ENCODE measurements at places on chromosomes 1 and 21.

DNA sequence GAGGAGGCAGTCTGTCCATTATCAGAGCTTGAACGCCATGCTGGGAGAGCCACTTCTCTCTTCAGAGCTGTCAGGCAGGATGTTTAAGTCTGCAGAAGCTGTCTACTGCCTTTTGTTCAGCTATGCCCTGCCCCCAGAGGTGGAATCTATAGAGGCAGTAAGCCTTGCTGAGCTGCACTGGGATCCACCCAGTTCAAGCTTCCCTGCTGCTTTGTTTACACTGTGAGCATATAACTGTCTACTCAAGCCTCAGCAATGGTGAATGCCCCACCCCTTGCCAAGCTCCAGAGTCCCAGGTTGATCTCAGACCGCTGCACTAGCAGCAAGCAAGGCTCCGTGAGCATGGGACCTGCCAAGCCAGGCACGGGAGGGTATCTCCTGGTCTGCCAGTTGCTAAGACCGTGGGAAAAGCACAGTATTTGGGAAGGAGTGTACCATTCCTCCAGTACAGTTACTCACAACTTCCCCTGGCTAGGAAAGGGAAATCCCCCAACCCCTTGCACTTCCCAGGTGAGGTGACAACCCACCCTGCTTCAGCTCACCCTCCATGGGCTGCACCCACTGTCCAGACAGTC is 32.5 kb downstream of the RGS13 start:
- DNase-seq, result peak; percentile 21

- DNase-seq, result no peak
Measured at GRCh38 chr1:60886793-60887331, 195.5 kb upstream of the NFIA start.

- no peak for DNase-seq
Measured at GRCh38 chr1:37157634-37158033, 123.3 kb upstream of the GRIK3 start.

DNA sequence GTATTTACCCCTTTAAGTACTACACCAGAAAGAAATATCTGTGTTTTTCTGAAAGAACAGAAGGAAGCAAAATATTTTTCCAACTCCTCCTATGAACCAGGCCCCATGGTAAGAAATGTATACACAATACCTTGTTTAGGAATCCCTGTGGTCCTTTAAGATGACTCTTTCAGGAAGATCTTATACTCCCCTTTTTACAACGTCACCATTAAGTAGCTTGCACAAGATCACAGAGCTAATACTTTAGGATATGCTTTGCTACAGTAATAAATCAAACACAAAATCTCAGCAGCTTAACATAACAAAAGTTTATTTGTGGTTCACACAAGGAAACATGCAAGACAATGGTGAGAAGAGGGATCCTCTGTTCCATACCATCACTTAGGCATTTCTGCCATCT is 8.8 kb upstream of the LAMB3 start:
- DNase-seq, result no peak

- peak; percentile 25 for DNase-seq
Measured at GRCh38 chr1:233518344-233518743, 95.6 kb upstream of the KCNK1 start.

- DNase-seq, result no peak
Measured at GRCh38 chr1:14366091-14367018, 232.1 kb upstream of the KAZN start.

DNA sequence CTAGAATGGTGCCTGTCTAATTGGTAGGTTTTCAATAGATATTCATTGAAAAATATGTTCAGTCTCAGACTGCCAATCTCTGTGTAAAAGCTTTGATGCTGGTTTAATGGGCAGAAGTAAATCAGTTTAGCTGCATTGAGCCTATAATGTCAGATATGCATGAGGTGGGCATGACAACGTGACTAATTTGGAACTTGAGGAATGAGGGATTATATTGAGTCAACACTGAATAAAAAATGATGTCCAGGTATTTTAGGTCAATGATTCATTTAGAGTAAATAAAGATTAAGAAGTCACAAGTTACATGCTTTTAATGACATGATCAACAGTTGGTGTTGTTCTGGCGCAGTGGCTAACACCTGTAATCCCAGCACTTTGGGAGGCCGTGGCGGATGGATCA is 3.0 kb downstream of the WDR3 start:
- DNase-seq, result no peak

GRCh38 chr1:63723602-63724001 is 50.2 kb upstream of the ROR1 start:
- DNase-seq, result peak; percentile 20

- peak; percentile 96 for DNase-seq
Measured at GRCh38 chr21:42047821-42048613, 23.1 kb upstream of the UMODL1 start.

DNA sequence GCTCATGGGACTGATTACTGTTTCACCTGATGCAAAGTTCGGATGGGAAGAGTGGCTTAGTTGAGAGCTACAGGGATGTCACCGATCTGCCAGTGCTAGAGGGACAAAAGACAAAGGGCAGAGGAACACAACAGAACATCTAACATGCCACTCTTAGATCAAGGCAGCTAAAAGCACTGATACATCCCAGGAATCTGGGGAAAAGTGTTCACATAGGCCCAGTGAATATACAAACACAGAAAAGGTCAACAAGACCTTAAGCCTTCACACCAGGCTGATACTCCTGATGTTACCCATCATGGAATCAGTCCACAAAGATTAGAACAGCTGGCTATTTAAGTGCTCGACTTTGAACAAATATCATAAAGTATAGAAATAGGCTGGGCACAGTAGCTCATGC is 163.2 kb downstream of the EIF4G3 start:
- DNase-seq, result no peak

DNA sequence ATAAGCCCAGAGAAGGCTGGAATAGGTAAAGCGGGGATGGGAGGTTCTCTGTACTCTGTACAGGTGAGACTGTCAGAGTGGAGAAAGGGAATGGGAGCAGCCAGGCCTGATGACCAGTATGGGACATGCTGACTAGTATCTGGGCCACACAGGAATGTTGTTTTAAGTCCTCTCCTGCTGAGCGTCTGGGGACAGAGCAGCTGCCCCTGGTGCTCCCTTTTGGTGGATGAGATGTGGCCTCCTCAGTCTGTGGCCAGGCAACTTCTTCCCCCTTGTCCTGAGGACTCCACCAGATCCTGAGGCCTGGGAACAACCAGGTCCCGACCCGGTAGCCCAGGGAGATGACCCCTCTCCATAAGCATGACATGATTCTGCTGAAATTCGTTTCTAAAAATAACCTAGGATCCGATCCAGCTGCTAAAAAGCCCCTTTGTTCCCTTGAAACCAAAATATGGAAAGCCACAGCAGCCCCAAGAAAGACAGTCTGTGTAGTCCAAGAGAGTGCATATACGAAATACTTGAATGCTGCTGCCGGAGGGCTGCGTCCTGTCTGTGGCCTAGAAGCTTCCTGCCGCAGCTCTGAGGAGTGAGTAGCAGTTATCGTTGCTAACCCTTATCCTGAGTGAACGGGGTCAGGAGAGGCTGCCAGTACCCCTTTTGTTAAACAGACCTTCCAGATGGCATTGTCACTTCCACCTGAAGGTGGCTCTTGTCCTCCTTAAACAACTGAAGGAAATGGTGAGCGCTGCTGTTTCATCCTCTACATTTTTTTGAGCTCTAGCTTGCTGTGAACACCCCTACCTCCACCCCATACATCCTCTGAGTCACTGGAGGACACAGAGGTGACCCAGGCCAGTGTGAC is 47.1 kb downstream of the ATP2B4 start:
- DNase-seq, result peak; percentile 92

DNA sequence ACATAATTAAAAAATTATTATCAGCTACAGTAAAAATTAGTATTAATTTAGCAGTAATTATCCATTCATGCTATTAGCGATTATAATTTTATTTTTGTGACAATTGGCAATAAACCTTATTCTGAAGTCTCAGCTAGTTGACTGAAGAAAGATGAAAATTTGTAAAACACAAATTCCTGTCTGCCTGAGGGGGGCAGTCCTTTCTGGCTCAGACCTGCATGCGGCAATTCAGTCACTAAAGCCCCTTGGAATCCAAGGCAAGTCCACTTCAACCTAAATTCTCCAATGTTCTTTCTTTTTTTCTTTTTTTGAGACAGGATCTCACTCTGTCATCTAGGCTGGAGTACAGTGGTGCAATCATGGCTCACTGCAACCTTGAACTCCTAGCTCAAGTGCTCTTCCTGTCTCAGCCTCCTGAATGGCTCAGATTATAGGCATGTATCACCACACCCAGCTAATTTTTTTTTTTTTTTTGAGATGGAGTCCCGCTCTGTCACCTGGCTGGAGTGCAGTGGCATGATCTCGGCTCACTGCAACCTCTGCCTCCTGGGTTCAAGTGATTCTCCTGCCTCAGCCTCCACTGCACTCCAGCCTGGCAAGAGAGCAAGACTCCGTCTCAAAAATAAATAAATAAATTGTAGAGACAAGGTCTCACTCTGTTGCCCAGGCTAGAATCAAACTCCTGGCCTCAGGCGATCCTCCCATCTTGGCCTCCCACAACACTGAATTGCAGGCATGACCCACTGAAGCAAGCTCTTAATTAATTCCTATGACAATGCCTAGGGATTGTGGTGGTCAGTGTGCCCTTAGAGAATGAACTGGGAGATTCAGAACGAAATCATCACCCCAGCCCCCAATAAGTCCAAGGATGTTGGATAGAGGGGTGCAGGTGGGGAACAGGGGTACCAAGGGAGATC is 24.2 kb upstream of the ITPKB start:
- DNase-seq, result no peak

- peak; percentile 13 for DNase-seq
Measured at GRCh38 chr1:241357366-241358340, 648 bp upstream of the RGS7 start.

DNA sequence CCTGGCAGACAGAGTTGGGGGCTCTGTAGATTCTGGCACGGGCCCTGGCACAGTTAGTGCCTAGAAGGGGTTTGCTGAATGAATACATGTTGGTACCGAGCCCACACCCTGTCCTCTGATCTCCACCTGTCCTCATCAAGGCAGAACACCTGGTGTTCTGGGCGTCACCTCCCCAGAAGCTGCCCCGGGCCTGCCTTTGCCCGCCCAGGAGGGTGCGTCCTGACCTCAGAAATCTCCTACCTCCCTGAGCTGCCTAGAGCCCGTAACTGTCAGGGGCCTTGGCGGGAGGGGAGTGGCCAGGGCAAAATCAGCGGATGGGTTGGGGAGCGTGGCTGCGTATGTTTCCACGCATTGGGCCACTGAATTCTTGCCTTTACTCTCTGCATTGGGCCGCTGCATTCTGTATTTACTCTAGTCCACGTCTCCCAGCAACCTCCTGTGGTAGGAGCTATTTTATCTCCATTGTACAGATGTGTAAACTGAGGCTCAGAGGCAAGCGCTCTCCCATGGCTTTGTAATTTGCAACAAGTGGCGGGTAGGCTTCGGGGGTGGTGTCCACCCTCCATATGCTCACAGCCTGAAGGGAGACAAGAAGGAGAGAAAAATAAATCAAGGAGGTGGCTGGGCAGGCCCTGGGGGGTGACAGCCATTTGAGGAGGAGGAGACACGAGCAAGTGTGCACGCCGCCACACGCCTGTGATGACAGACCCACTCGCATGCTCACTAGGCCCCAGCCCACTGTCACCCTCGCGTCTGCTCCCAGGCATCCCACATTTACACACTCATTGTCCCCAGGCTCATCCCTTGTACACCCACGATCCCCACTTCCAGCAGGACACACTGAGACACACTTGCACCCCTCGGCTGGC is 95.7 kb upstream of the WNT4 start:
- DNase-seq, result no peak

DNA sequence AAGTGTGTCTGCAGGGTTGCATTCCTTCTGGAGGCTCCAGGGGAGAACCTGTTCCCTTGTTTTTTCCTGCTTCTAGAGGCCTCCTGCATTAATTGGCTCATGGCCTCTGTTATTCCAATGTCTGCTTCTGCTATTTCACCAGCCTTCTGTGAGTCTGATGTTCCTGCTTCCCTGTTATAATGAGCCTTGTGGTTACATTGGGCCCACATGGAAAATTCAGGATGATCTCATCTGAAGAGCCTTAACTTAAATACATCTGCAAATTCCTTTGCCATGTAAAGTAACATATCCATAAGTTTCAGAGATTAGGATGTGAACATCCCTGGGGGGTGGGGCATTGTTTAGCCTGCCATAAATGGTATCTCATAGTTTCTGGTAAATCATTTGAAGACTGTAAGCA is 181.1 kb downstream of the RWDD3 start:
- DNase-seq, result no peak

- peak; percentile 98 for DNase-seq
Measured at GRCh38 chr1:2290595-2291510, 62.7 kb downstream of the SKI start.

- peak; percentile 34 for DNase-seq
Measured at GRCh38 chr1:207861442-207862177, 49.3 kb downstream of the CD34 start.

DNA sequence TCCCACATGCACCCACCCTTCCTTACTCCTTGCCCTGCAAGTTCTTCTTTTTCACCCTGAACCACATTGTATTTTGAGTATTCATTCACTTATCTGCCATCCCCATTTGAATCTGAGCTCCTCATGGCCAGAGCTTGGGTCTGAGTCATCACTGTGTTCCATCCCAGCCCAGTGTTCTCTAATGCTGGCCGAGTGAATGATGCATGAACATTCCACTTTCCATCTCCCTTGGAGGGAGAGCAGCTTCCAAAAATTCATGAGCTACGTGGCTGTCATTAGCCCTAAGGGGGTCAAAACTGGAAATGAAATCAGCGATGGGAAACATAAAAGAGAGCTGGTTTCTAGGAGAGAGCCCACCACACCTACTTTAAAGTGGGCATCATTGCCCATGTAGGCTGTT is 187.0 kb upstream of the USP24 start:
- peak; percentile 65 for DNase-seq

DNA sequence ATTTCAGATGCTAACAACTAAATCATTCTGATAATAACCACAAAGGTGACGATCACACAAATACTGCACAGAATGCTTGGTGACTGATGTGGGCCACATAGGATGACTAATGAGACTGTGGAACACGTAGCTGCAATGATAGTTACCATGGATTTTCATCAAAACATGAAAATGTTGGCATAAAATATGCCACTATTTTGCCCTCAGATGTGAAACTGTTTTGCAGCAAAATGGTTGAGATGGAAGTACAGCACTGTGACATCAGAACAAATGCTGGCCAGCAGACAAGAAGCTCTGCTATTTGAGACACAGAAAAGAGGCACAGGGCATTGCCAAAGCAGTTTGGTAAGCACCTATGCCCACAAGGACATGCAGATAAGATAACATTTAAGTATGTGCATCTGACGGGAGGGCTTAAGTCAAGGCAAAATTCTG is 83.8 kb downstream of the NIBAN1 start:
- peak; percentile 17 for DNase-seq

- DNase-seq, result no peak
Measured at GRCh38 chr1:1033731-1034438, 14.0 kb downstream of the AGRN start.
